ENCODE measurements at places on chromosomes 2 and 18.

- DNase-seq = no peak
Measured at GRCh38 chr2:201761101-201761500, 19.6 kb downstream of the ALS2 start.

- DNase-seq = no peak
Measured at GRCh38 chr2:102049756-102050443, 58.1 kb downstream of the IL1R2 start.

DNA sequence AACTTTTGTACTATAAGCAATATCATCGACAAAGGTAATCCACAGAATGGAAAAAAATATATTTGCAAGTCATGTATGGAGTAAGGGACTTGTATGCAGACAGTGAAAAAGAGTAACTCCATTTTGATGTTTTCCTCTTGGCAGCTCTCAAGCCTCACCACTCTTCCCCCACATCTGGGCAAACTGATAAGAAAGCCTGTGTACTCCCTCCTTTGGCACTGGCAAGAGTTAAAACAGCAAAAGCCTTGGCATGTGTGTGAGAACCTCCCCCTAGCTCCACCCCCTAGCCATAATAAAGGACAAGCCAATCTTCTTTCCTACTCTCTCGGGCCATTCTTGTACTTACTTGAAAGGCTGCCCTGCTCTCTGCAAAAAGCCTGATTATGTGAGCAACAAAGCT, 335.2 kb downstream of the LRATD1 start:
- no peak for DNase-seq

- DNase-seq = no peak
Measured at GRCh38 chr2:169513926-169514325, 4.4 kb downstream of the KLHL41 start.

- no peak for DNase-seq
Measured at GRCh38 chr2:200411831-200412230, 98.0 kb downstream of the KCTD18 start.

GRCh38 chr2:62938126-62938525, 112.5 kb upstream of the OTX1 start:
- DNase-seq = no peak

GRCh38 chr18:67875060-67875459, 358.5 kb upstream of the DSEL start:
- DNase-seq = no peak

GRCh38 chr2:163834221-163834620, 98.4 kb upstream of the FIGN start:
- no peak for DNase-seq

- DNase-seq = no peak
Measured at GRCh38 chr2:176093898-176094249, 1.4 kb downstream of the HOXD13 start.

DNA sequence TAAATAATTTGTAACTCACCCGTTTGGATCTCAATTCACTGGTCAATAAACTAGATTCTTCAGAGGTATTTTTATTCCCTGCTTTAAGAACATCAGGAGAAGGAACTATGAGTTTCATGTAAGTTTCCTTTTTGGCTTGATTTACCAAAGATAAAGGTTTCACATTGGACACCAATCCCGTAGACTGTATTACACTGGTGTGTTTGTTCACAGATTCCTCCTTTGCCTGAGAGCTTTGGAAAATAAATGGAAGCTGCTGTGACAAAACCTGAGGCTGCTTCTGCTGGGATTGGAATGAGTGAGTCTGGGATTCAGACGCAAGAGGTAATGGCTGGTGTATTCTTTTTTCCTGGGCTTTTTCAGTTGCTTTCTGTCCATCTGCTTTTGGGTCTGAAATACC, 151.8 kb upstream of the WDSUB1 start:
- DNase-seq = no peak

DNA sequence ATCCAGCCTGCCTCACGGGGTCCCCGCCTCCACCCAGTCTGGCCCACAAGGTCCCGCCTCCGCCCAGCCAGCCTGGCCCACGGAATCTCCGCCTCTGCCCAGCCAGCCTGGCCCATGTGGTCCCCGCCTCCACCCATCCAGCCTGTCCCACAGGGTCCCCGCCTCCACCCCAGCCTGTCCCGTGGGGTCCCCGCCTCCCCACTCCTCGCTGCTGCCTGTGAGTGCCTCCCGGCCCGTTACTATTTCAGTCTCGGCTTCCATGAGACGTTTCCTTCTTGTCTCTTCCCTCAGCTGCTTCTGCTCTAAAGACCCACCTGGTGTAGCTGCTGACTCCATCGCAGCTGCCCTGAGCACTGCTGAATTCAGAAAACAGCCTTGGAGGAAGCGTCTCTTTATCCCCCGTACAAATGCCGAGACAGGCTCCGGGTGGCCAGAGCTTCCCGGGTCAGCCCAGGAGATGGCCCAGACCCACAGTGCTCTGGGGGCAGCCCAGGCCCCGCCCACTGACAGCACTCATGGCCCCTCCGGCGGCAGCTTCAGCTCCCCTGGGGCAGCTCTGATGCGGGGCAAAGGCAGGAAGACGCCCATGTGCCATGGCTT, 69.8 kb downstream of the NFATC1 start:
- no peak for DNase-seq

GRCh38 chr2:28338046-28338817, 54.4 kb upstream of the FOSL2 start:
- no peak for DNase-seq

GRCh38 chr18:38445804-38446145, 880.2 kb upstream of the CELF4 start:
- DNase-seq = no peak

DNA sequence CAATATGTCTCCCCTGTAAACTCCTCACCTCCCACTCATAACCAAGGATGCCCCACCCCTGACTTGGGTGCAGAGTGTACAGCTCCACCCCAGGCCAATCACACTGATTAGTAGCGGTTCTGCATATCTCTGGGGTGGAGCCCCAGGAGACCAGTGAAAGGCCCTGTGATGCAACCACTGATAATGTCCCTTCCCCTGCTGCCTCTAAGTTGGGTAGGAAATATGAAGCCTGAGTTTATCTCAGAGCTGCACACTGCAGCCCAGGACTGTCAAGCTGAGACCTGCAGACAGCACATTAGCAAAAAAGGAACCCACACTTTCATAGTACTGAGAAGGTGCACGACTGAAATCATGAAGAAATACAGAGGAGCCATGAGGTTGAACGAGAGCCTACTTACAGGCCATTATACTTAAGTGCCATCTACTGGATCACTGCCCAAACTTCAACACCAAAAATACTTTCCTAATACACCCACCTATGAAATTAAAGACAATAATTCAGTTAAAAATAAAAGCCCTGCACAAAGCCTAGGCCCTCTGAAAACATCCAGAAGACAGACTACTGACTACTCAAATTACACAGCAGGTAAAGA, 455.4 kb upstream of the LRRTM4 start:
- no peak for DNase-seq

DNA sequence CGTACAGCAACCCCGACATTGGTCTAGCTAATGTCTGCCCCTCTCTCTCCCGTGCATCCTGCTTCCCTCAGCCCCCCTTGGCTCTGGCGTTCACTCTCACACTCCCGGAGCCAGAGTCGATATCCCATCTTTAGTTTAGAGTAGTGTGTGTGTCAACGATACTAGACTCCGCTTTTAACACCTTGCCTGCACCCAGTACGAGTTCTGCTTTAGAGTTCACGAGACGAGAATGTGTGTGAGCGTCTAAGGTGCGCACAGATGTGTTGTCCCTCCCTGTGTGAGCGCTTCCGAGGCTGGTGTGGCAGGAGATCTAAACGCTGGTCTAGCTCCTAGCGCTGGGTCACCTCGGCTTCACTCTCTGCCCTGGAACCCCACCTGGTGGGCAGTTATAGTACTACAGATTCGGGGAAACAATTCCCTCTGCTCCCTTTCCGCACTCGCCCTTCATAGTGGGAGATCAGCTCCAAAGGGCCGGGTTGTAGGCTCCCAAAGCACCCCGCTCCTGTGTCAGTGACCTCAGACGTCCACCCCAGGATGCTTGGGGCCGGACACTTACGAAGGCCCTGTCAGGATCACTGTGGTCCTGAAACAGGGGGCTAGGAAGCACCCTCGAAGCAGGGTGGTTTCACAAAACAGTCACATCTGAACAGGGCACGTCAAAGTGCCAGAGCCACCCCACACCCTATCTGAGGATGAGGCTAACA, 2.6 kb upstream of the CYP26B1 start:
- DNase-seq = peak; percentile 35

- no peak for DNase-seq
Measured at GRCh38 chr2:96760986-96761832, 507 bp downstream of the CNNM4 start.

DNA sequence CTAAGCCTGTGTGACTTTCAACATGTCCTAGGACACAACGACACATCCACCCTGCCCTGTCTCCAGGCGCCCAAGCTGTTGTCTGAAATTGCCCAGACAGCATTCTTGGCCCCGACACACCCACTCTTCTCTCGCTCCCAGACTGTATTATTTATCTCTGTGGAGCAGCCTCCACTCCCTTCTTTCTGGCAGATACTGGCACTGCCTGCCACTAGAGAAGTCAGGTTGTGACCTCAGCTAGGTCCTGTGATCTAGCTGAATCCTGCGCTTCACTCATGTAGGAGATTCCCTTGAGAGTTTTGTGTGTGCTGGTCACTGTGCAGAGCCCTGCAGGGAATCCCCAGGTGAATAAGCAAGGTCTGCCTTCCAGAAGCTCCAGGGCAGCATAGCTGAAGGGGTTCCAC, 77.1 kb upstream of the TNP1 start:
- no peak for DNase-seq

GRCh38 chr2:150424406-150424805, 63.1 kb downstream of the RND3 start:
- no peak for DNase-seq

- no peak for DNase-seq
Measured at GRCh38 chr2:3091696-3092095, 285.9 kb downstream of the EIPR1 start.
